Right lobe of liver (tissue), 6 donors: ENCODE measurements at places on chromosomes 13 and 19. TPM values are rescaled to one million over a fixed set of nuclear protein-coding genes. Genes with fewer than 3 reads are reported as not detected.

DNA sequence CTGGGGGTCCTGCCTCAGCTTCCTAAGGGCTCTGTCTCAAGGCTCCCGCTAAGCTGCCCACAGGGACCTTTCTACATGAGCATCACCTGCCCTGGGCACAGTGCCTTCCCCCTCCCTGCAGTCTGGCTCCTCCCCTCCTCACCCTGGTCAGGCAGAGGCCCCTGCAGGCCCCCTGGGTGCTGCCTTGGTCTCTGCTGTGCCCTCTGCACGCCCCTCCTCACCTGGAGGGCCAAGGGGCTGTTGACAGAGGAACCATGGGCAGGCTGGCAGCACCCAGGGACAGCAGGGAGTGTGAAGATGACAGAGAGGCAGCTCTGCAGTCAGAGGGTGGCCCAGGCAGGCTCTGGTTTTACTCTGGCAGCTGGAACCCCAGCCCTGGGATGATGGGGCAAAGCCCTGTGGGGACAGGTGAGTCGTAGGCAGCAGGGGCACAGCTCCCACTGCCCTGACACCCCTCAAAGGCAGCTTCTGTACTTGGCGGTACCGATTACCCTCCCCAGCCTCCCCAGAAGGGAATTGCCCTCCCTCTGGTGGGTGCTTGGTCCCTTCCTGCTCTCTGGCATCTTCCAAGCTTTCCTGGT is 43.1 kb downstream of the SUGP2 start:
- H3K27me3 ChIP-seq, result no peaks in the 10 kb centered on the region
- DNase-seq, result no peak
- H3K4me1 ChIP-seq, result no peaks in the 10 kb centered on the region
- no peak overlapping the region for H3K27ac ChIP-seq
- peaks cover 21% of the 10 kb centered on the region for H3K36me3 ChIP-seq

- no peaks in the 10 kb centered on the region for H3K27me3 ChIP-seq
- H3K4me3 ChIP-seq, result no peak overlapping the region
Measured at GRCh38 chr13:19179916-19180315, 1.7 kb downstream of the TUBA3C start.

The LILRB2 gene
- 1.9 TPM for total RNA-seq

The SOX21 gene
- total RNA-seq, result not detected

- H3K27ac ChIP-seq, result peak overlapping the region; percentile 91
- peak overlapping the region; percentile 61 for H3K4me3 ChIP-seq
- H3K36me3 ChIP-seq, result no peaks in the 10 kb centered on the region
- no peaks in the 10 kb centered on the region for H3K4me1 ChIP-seq
- no peak for DNase-seq
- no peaks in the 10 kb centered on the region for H3K27me3 ChIP-seq
Measured at GRCh38 chr19:11887234-11887610, 360 bp upstream of the ZNF69 start.

The SGCG gene
- not detected for total RNA-seq

DNA sequence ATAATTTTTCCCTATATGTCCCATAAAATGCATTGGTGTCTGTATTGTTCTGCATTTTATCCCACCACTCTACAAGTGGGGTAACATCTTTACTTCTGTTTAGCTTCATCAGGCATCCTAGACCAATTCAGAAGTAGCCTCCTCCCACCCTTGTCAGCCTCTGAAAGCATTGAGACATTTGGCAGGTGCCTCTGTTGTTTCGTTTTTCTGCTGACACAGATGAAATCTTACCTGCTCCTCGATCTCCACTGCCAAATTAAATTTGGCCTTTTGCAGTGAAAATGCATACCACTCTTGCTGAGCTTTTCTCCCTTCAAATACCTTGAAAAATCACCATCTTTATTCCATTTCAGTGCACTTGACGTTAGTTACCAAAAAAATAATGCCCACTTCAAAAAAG is 83.5 kb upstream of the STARD13 start:
- H3K4me3 ChIP-seq, result no peak overlapping the region
- H3K4me1 ChIP-seq, result no peaks in the 10 kb centered on the region
- no peaks in the 10 kb centered on the region for H3K36me3 ChIP-seq
- H3K27ac ChIP-seq, result no peak overlapping the region

The DNAAF3 gene
- total RNA-seq, result 0.37 TPM

The TRIM13 gene
- total RNA-seq, result 6.6 TPM

DNA sequence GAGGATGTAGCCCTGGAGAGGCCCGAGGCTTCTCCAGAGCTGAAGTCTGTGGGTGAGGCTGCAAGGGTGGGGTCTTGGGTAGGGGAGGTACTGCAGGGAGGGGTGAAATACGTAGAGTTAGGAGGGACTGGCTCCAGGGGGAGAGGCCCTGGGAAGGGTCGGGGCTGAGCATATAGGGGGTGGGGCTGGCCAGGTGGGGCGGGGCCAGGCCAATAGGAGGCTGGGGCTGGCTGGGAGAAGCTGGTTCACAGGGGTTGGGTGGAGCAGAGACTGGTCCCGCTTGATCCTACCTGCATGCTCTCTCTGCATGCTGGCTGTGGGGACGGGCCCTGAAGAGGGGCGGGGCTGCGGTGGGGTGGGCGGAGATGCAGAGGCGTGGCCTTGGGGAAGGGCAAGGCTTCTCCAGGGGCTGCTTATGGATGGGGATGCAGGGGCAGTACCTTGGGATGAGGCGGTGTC is 51.9 kb downstream of the CELF5 start:
- no peaks in the 10 kb centered on the region for H3K36me3 ChIP-seq
- no peaks in the 10 kb centered on the region for H3K27me3 ChIP-seq
- no peak for DNase-seq
- H3K27ac ChIP-seq, result no peak overlapping the region
- no peaks in the 10 kb centered on the region for H3K4me1 ChIP-seq

GRCh38 chr13:52862358-52863206 is 14.1 kb upstream of the PCDH8 start:
- H3K36me3 ChIP-seq, result no peaks in the 10 kb centered on the region
- H3K4me1 ChIP-seq, result no peaks in the 10 kb centered on the region
- H3K27ac ChIP-seq, result no peak overlapping the region
- no peaks in the 10 kb centered on the region for H3K27me3 ChIP-seq

DNA sequence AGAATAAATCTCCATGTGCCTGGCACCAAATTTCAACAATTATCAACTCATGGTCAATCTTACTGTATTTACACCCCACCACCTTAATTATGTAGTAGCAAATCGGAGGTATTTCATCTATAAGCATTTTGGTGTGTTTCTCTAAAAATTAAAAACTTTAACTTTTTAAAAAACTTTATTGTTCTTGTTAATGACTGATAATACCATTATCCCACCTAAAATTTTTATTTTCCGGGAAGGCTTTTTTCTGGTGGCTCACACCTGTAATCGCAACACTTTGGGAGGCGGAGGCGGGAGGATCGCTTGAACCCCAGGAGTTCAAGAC is 453 bp upstream of the PDCD2L start:
- no peak overlapping the region for H3K27ac ChIP-seq
- DNase-seq, result no peak
- H3K4me1 ChIP-seq, result no peaks in the 10 kb centered on the region
- H3K36me3 ChIP-seq, result peaks cover 20% of the 10 kb centered on the region

GRCh38 chr13:94090773-94091480 is 388.6 kb downstream of the DCT start:
- H3K36me3 ChIP-seq, result no peaks in the 10 kb centered on the region
- DNase-seq, result no peak
- H3K27ac ChIP-seq, result no peak overlapping the region
- H3K4me3 ChIP-seq, result no peak overlapping the region
- no peaks in the 10 kb centered on the region for H3K4me1 ChIP-seq

DNA sequence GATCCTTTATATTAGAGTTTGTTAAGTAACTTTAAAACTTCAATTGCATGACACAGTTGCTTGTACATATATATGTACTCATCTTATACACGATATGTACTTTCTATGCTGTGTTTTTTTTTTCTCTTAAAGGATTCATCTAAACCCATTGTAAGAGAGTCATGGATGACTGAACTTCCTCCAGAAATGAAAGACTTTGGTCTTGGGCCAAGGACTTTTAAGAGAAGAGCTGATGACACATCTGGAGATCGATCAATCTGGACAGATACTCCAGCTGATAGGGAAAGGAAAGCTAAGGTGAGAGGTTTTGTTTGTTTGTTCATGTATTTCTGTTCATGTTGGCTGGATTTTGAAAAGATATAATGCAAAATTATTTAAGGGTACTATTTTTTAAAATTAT is 26.0 kb downstream of the GPALPP1 start:
- H3K27me3 ChIP-seq, result no peaks in the 10 kb centered on the region
- peaks cover 19% of the 10 kb centered on the region for H3K36me3 ChIP-seq
- no peak for DNase-seq
- H3K27ac ChIP-seq, result no peak overlapping the region

DNA sequence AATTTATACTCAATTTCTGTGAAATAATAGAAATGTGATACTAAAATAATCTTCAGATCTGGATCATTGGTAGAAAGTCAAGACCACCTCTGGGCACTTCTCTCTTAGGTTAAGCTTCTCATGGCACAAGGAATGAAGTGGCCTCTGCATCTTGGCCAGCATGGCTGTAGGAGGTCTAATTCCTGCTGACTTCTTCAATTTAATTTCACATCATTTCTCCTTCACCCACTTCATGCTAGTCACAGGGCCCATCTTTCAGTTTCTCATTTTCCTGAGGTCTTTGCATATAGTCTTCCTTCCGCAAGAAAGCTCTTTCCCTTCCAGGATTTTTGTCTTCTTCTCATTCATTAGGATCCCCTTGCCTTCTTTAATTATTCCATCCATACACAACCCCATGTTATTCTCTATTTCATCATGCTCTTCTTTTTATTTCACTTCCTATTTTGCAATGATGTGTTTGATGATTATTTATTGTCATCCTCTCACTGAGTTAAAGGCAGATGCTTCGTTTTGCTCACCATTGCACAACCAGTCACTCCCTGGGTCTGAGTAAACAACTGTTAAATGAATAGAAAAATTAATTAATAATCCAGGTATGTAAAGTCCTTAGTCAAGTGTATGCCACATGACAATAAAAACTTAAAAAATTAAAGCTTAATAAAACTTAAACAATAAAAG is 397.4 kb downstream of the SPRY2 start:
- no peaks in the 10 kb centered on the region for H3K36me3 ChIP-seq
- H3K4me1 ChIP-seq, result no peaks in the 10 kb centered on the region
- no peaks in the 10 kb centered on the region for H3K27me3 ChIP-seq
- no peak overlapping the region for H3K27ac ChIP-seq

DNA sequence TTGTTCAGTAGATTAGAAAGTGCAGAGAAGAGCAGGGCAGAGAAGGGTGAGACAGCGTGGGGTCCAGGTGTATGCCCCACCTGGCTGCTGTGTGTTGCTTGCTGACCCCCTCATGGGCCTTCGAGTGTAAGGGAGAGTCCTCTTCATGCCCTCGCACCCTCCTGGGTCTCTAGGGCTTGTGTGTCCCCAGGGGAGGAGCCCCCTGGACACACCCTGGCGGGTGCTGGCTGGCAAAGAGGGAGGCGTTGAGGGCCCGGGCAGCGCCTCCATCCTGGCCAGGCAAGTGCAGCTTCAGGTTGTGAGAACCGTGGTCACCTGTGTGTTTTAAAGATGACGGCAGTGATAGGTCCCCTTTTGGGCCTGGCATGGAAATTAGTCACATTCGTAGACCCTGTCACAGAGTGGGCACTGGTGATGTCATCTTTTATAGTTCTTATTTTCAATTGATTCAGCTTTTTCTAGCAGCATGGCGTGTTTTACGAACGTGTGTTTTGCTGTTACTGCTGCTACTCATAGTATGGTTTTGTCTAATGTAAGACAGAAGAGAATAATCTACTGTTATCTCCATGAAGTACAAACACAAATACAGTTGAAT is 18.7 kb downstream of the TFDP1 start:
- no peak overlapping the region for H3K4me3 ChIP-seq
- no peaks in the 10 kb centered on the region for H3K36me3 ChIP-seq
- no peak for DNase-seq
- H3K4me1 ChIP-seq, result no peaks in the 10 kb centered on the region
- H3K27ac ChIP-seq, result no peak overlapping the region
- H3K27me3 ChIP-seq, result no peaks in the 10 kb centered on the region

DNA sequence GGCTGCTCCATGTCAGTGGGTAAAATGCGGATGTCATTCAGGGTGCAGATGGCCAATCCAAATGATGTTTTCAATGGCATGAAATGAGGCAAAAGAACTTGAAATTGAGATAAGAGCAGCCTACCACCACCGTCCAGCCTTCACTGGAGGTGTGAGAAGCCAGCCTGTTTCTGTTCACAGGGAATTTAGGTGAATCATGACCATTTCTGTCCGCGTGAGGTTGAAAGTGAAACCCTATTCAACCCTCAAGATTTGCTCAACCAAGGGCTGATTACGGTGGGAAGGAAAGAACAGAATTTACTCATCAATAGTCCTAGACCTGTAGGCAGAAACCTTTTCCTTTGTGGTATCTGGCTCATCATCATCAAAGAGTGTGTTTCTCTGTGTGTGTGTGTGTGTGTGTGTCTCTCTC is 370.7 kb downstream of the COG6 start:
- H3K4me3 ChIP-seq, result no peak overlapping the region
- H3K27me3 ChIP-seq, result no peaks in the 10 kb centered on the region
- no peaks in the 10 kb centered on the region for H3K4me1 ChIP-seq
- DNase-seq, result no peak
- no peak overlapping the region for H3K27ac ChIP-seq
- H3K36me3 ChIP-seq, result no peaks in the 10 kb centered on the region

GRCh38 chr19:12913851-12914690 is 5.0 kb downstream of the SYCE2 start:
- no peaks in the 10 kb centered on the region for H3K36me3 ChIP-seq
- H3K27me3 ChIP-seq, result no peaks in the 10 kb centered on the region
- DNase-seq, result no peak
- peaks cover 20% of the 10 kb centered on the region for H3K4me1 ChIP-seq
- no peak overlapping the region for H3K27ac ChIP-seq
- no peak overlapping the region for H3K4me3 ChIP-seq

- no peak overlapping the region for H3K27ac ChIP-seq
- H3K4me1 ChIP-seq, result no peaks in the 10 kb centered on the region
- no peak overlapping the region for H3K4me3 ChIP-seq
- no peaks in the 10 kb centered on the region for H3K27me3 ChIP-seq
- DNase-seq, result no peak
Measured at GRCh38 chr19:41694196-41694595, 6.1 kb upstream of the CEACAM7 start.

DNA sequence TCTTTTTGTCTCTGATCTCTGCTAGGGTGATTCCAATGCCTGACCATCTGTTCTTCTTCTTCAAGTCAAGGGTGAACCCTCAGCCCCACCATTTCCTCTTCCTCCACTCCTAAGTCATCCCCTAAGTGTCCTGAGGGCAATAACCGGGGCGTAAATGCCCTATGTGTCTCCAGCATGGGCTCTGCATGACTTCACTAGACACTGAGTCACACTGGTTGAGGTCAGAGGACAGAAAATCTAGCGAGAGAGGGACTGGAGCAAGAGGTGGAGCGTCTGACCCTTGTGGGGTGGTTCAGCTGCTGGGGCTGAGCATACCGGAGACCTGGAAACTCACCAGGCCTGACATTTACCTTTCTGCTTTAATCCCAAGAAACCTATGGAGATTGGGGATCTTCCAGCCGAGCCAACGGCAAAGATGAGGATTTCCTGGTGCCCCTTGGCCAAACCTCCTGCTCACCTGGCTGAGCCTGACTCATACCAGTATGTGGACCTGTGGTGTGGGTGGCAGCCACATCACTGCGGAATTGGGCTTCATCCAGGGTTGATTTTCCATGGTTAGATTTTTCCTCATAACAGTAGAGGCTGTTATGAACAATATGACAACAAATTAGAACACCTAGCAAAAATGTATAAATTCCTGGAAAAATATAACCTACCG is 26.9 kb downstream of the SCGB2B2 start:
- H3K27ac ChIP-seq, result no peak overlapping the region
- no peak for DNase-seq
- H3K4me3 ChIP-seq, result no peak overlapping the region
- H3K4me1 ChIP-seq, result peaks cover 8% of the 10 kb centered on the region
- no peaks in the 10 kb centered on the region for H3K36me3 ChIP-seq

The FAM83E gene
- total RNA-seq, result 0.22 TPM

The TEX101 gene
- total RNA-seq, result not detected

The MEF2B gene
- 0.62 TPM for total RNA-seq

The HS6ST3 gene
- not detected for total RNA-seq

The PCDH9 gene
- total RNA-seq, result 1.6 TPM
